Sigmoid colon (tissue), 7 donors: ENCODE measurements at places on chromosomes 6 and 20. TPM values are rescaled to one million over a fixed set of nuclear protein-coding genes. Genes with fewer than 3 reads are reported as not detected.

SPAG4 gene
- 10.5 TPM for total RNA-seq

TAAR9 gene
- not detected for total RNA-seq

TMEM244 gene
- total RNA-seq = not detected

GRCh38 chr6:157614026-157614568 lies 208.9 kb upstream of the SNX9 start:
- no peak for DNase-seq

DNA sequence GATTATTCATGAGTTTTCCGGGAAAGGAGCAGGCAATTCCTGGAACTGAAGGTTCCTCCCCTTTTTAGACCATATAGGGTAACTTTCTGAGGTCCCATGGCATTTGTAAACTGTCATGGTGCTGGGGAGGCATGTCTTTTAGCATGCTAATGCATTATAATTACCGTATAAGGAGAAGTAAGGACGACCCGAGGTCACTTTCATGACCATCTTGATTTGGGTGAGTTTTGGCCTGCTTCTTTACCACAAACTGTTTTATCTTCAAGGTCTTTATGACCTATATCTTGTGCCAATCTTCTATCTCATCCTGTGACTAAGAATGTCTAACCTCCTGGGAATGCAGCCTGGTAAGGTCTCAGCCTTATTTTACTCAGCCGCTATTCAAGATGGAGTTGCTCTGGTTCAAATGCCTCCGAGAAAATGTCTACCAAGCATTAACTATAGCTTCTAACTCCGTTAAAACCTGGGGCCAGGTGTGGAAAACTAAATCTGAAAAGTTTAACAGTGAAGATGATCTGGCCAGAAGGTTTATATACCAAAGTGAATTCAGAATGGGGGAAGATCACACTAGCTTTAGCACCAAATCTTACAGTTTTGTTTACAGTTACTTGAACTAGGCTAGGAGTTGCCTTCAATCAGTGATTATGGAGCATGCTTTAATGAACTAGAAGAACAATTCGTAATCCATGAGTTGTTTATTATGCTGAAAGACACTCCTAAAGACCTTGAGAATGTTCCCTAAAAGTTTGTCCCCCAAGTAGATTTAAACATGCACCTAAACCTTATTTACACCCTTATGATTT lies 80.0 kb upstream of the TOP1 start:
- DNase-seq = no peak

TRIM15 gene
- 0.28 TPM for total RNA-seq

DNA sequence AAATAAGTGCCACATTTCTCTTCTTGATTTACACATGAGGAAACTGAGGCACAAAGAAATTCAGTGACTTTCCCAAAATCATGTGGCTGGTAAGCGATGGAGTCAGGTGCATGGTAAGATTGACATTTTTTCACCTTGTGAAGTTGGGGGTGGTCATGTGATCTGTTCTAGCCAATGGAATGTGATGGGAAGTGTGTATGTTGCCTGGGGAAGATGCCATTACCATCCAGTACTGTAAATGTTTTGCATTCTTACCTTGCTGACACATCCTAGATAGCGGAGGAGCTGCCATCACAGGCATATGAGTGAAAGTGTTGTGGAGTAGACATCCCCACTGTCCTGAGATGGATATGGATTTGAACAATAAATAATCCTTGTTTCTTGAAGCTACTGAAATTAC lies 499.6 kb upstream of the SULF2 start:
- no peak for DNase-seq

BPIFB2 gene
- total RNA-seq = not detected

GRCh38 chr20:55417836-55418235 lies 587.5 kb downstream of the CBLN4 start:
- no peak for DNase-seq

- no peak for DNase-seq
Observed at GRCh38 chr20:50404419-50405234, 105.6 kb upstream of the PTPN1 start.

DNA sequence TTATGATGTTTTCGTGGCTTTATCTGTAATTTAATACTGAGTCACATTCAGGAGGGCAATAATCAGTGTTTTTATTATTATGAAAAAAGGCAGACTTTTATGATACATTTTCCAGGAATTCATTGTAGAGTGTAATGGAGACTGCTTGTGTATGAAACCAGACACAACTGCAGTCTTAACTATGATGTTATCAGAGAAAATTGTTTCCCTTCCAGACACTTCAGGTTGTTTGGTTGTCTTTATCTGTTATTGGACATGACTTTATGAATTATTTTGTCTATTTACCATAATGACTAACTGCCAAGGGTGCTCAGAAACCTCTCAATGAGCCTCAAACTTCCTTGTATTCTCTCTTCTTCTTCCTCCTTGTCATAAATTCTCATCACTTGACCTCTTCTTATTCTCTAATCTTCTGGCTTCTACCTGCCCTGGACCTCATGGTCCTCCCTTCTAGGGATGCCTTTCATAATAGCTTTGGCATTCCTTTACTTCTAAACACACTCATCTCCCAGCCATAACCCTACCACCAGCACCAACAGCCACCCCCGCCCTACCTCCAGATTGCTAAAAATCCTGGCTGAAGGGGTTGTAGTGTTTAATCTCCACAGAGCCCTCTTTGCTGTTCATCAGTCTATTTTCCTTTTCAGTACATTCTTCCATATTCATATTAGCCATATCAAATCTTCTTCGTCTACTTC lies 492.5 kb downstream of the CDKAL1 start:
- no peak for DNase-seq

- no peak for DNase-seq
Observed at GRCh38 chr20:15571056-15571455, 1002.2 kb downstream of the KIF16B start.

GRCh38 chr6:104227508-104227907 lies 632.2 kb downstream of the HACE1 start:
- no peak for DNase-seq

NCOA6 gene
- total RNA-seq = 18.2 TPM

- DNase-seq = no peak
Observed at GRCh38 chr6:153511896-153512496, 380.9 kb upstream of the RGS17 start.

DNA sequence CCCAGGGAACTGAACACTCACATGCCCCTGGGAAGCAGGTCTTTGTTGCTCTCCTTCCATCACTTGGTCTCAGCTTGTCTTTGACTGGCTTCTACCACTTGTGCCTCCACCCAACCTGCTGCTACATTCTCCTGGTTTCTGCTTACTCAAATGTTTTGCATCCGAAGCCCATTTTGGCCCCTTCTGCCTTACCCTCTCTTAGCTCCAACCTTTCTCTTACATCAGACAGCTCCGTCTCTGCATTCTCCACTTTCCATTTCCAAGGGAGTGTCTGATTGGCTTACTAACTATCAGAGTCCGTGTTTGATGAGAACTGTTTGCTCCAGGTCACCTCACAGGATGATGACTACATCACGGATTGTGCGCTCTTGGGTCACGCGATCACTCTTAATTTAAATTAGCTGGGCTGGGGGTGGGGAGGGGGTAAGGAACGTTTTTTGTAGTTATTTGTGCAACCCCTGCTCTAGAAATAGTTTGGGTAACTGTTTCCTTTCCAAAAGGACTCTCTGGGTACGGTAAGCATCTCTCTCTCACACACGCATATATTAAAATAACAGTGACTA lies 844 bp upstream of the ABRACL start:
- DNase-seq = no peak

DNA sequence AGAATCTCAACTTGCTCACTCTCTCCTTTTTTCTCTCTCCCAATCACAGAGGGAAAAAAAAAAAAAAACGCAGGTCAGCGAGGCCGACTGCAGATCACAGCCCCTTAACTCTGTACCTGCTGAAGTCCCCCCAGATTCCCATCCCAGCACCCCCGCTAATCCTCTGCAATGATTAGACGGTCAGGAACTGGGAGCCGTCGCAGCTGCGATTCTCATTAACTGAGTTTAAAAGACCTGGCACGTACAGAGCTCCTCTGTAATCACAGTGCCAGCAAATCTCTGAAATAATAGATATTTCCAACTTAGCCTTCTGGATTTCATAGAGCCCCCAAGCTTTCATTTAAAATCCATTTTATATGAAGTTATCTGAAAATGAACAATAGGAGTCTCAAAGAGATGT lies 84.4 kb downstream of the ANKRD60 start:
- DNase-seq = peak; percentile 40

- no peak for DNase-seq
Observed at GRCh38 chr6:33694401-33694931, 17.0 kb downstream of the UQCC2 start.

GRCh38 chr6:30845183-30845582 lies 39.1 kb upstream of the DDR1 start:
- DNase-seq = no peak

CCNC gene
- 38.5 TPM for total RNA-seq

DNA sequence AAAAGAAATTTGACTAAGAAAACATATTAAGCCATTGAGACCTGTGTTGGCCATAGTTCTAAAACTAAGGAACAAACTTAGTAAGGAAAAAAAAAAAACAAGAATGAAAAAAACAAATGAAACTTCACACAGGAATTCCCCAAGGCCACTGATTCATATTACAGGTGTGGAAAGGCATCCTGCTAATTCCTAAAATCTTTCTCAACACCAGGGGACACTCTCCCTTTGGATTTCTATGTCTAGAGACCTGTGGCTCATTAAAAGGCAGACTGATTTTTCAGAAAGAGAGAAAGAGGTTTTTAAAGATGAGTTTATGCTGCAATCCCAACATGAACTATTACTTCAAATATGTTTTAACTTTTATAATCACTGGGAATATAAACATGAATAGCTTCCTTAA lies at the start of gene OR12D1:
TSS of gene OR12D1 (plus strand) at position 341 of the 400 bp plus-strand sequence.
- DNase-seq = no peak

- DNase-seq = no peak
Observed at GRCh38 chr20:52230409-52230808, 38.8 kb upstream of the ZFP64 start.

DNA sequence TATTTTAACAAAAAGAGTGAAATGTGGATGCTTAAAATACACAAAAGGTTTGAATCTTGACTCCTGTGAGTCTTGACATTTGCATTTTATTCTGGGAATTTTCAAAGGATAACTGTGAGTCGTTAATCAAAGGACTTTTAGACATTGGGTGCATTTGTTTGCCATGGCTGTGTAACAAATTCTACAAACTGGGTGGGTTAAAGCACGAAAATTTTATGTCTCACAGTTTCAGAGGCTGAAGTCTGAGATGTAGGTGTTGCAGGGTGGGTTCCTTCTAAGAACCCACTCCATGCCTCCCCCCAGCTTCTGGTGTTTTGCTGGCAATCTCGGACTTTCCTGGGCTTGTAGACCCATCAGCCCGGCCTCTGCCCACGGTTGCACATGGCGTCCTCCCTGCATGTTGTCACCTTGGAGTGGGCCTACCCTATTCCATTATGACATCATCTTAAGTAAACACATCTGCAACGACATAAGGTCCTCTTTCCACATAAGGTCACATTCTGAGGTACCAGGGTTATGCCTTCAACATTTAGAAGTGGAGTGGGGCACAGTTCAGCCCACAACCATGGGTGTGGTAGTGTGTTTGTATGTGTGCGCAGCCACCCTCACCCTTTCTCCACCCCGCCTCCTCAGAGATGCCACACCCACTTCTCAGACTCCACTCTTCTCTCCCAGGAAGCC lies 113.1 kb downstream of the FOXA2 start:
- DNase-seq = no peak

- DNase-seq = no peak
Observed at GRCh38 chr6:108669673-108670072, 109.0 kb downstream of the FOXO3 start.

DNA sequence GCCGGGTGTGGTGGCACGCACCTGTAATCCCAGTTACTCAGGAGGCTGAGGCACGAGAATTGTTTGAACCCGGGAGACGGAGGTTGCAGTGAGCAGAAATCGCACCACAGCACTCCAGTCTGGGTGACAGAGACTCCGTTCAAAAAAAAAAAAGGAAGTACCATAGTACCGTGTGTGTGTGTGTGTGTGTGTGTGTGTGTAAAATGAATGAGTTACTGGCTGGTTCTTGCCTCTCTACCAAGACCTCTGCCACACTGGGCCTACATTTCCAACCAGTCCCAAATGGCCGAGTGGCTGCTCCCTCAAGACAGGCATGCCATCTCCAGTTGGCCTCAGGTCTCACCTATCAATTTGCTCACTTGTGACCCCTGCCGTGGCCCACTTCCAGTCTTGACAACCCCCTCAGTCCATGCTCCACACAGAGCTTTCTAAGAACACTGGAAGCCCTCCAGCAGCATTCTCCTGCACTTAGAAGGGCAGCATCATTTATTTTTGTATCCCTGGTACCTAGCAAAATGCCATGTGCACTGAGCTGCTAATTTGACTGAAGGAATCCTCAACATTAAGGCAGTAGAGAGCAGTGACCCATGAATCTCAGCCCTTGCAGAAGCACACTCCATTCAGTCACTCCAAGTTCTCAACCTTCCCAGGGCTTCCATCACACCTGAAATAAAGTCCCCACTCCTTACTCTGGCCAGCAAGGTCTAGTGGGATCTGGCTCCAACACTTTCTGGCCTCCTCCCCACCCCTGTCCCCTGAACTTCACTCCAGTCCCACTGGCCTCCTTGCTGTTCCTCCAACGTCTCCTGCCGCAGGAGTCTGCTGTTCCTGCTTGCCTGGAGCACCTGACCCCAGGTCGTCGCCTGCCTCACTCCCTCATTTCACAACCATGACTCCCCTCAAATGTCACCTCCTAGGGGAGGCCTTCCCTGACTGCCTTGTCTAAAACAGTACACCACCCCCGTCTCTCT lies 29.9 kb downstream of the COX4I2 start:
- DNase-seq = no peak

DNA sequence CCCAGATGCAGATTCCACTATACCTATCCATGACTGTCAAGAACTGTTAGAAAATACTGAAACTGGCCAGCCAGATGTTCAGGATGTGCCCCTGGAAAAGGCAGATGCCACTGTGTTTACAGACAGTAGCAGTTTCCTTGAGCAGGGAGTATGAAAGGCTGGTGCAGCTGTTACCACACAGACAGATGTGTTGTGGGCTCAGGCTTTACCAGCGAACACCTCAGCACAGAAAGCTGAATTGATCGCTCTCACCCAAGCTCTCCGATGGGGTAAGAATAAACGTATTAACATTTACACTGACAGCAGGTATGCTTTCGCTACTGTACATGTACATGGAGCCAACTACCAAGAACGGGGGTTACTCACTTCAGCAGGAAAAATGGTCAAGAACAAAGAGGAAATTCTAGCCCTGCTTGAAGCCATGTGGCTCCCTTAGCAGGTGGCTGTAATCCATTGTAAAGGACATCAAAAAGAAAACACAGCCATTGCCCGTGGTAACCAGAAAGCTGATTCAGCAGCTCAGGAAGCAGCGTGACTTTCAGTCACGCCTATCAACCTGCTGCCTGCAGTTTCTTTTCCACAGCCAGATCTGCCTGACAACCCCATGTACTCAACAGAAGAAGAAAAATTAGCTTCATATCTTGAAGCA lies 459.7 kb upstream of the HTR1E start:
- no peak for DNase-seq

VNN1 gene
- 2.6 TPM for total RNA-seq

LST1 gene
- 1.7 TPM for total RNA-seq
